ENCODE measurements at places on chromosomes 1 and 21. TPM values are rescaled to one million over a fixed set of nuclear protein-coding genes. Genes with fewer than 3 reads are reported as not detected.

Gene DIO1
- total RNA-seq = not detected

Gene FMO2
- total RNA-seq = not detected

Gene CD101
- total RNA-seq = 0.25 TPM

Gene SAMD11
- total RNA-seq = 36.1 TPM

Gene SYT11
- total RNA-seq = 1.3 TPM

Gene GPATCH2
- 6.0 TPM for total RNA-seq

Gene PDC
- total RNA-seq = not detected

Gene LRRC38
- not detected for total RNA-seq

Gene SORT1
- 3.8 TPM for total RNA-seq

Gene GBP7
- not detected for total RNA-seq

Gene GUCA2A
- total RNA-seq = not detected

Gene RPE65
- not detected for total RNA-seq

Gene DHDDS
- 23.1 TPM for total RNA-seq

Gene ABCG1
- 2.6 TPM for total RNA-seq

Gene C1orf210
- not detected for total RNA-seq

Gene TP73
- 0.39 TPM for total RNA-seq

Gene CENPS
- 31.0 TPM for total RNA-seq

Gene SUSD4
- total RNA-seq = 0.34 TPM

Gene CFHR3
- total RNA-seq = 0.10 TPM

Gene SPRR5
- not detected for total RNA-seq

Gene LCE1A
- not detected for total RNA-seq

Gene HES3
- total RNA-seq = not detected

Gene RNPC3
- total RNA-seq = 5.9 TPM

Gene KNCN
- not detected for total RNA-seq

Gene S100A3
- total RNA-seq = 97.4 TPM

Gene OSCP1
- 6.5 TPM for total RNA-seq

Gene ARHGAP30
- total RNA-seq = 0.07 TPM

Gene FOXO6
- total RNA-seq = 0.91 TPM

Gene CITED4
- total RNA-seq = 57.3 TPM

Gene CRYBG2
- 2.0 TPM for total RNA-seq

Gene KRTAP13-2
- not detected for total RNA-seq

Gene CATSPERE
- not detected for total RNA-seq

Gene CSF3R
- not detected for total RNA-seq

Gene RUNX3
- 5.3 TPM for total RNA-seq

Gene OR2T2
- total RNA-seq = not detected

Gene PTPN14
- total RNA-seq = 5.5 TPM

Gene MYBPH
- not detected for total RNA-seq

Gene SYT2
- 0.02 TPM for total RNA-seq

Gene SLC44A5
- total RNA-seq = not detected

Gene JAM2
- not detected for total RNA-seq

Gene NUF2
- 30.8 TPM for total RNA-seq

Gene MATN1
- total RNA-seq = 0.05 TPM

Gene ZBTB37
- total RNA-seq = 0.73 TPM

Gene LCK
- total RNA-seq = not detected

Gene LCE2A
- not detected for total RNA-seq

Gene LCE1D
- total RNA-seq = not detected

Gene CLDN17
- total RNA-seq = not detected

Gene ESPN
- 0.32 TPM for total RNA-seq

Gene OPRD1
- 0.14 TPM for total RNA-seq

Gene SPATA46
- not detected for total RNA-seq

Gene MIXL1
- not detected for total RNA-seq

Gene CD48
- total RNA-seq = not detected

All from A549 treated with RU486 at 1 μM for 4 hours (cell line).